ENCODE measurements at places on chromosomes 2 and 18.

- no peak for DNase-seq
Observed at GRCh38 chr2:237900891-237901831, 41.7 kb downstream of the RAMP1 start.

- no peak for DNase-seq
Observed at GRCh38 chr2:219159771-219160185, 837 bp downstream of the NHEJ1 start.

DNA sequence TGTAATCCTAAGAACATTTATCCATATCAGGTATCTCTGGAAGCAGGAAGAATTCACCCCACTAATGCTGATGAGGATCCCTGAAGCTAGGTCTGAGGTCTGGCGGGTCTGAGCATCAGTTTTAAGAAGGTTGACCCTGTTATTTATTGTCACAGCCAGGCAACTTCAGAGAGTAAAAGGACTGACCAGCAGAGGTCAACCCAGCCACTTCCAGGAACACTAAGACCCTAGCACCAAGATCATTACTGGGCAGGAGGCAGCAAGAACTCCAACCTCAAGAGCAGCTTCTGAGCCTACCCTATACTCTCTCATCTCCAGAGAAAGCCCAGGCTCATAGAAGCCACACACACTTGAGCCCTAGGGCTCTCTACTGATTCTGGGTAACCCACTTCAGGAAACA, 901.4 kb downstream of the DCDC2C start:
- no peak for DNase-seq

DNA sequence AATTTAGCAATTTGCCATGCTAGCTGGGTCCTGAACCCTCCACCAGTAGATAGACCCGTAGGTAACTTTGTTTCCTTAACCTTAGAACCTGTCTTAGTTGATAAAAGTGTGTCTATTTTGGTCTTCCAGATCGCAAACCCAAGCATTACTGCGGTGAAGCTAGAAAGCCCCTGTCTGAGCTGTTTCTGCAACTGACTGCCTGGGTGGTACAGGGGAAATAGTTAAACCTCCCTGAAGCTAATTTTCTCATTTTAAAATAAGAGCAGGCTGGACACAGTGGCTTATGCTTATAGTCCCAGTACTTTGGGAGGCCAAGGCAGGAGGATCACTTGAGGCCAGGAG, 101.7 kb upstream of the MSH2 start:
- DNase-seq = no peak

GRCh38 chr2:29983308-29983707, 61.9 kb upstream of the ALK start:
- no peak for DNase-seq

DNA sequence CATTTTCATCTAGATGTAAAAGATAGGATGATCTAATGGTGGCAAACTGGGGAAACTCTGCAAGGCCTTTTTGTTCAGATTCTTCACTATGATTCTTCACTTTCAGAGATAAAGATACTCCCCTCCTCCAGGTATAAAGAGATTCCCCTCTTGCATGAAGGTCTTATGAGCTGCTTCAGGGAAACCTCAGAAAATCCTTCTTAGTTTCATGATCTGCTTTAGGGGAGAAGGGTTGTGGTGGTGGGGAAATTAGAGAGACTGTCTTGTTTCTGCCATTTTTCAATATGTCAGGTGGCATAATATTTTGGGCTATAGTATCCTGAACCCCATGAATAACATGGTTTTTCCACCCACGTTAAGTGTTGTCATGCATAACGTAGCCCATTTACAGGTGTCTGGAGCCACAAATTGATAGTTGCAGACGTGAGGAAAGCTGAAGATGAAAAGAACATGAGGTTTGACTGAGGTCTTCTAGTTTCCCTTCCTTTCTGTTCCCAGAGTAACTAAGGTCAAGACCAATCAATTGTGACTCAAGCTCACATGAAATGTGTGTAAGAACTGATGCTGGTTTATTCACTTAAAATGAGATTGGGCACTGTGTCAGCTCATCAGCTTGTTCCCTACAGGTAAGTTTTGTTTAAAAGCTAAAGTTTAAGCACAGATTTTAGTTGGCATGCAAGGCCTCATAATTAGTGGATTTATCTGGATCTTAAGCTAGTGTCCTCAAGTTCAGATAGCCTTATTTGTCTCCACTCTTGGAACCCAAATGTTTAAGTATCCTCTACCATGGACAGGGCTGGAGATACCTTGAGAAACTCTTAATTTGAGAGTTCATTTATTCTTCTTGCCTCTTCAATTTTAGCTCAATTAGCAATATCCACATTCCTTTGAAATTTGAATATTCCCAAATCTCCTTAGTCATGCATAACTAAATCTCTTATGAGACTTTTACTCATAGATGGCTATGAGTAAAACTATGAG, 304.5 kb upstream of the FANCL start:
- no peak for DNase-seq

DNA sequence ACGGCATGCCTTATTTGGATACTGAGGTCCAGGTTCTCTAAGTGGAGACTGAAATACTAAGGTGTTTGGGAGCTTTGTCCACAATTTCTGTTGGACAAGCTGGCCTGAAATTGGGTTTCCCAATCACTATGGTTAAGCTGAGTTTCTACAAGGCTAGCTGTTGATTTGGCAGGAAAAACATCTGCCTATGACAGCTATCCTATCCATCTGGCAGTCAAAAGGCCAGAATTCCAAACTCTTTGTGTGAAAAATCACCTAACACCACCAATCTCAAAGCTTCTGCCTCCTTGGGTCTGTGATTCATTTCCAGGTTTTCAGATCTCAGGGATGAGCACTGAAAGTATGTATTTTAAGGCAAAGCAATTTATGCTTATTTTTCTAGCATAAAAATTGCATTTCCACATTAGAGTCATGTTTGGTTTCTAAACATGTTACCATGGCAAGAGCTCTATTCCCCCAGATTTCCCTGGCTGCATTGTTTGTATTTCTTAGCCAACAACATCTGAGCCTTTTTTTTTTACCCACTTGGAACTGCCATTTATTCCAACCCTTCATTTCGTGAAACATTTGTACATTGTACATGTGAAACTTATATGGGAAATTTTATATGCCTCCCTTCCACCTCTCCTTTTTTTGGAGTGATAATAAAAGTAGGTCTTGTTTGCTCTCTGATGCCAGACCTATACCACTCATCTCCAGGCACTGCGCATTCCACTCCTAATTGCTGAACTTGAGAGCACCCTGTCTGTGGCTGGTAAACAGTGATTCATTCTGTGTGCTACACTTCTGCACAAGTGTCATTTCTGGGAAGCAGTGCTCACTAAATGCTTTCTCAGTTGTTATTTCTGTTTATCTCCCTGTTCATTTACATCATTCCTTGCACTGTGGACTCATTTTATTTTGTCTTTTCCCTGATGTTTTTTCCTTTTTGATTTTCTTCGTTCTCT, 15.9 kb upstream of the CCDC85A start:
- no peak for DNase-seq

DNA sequence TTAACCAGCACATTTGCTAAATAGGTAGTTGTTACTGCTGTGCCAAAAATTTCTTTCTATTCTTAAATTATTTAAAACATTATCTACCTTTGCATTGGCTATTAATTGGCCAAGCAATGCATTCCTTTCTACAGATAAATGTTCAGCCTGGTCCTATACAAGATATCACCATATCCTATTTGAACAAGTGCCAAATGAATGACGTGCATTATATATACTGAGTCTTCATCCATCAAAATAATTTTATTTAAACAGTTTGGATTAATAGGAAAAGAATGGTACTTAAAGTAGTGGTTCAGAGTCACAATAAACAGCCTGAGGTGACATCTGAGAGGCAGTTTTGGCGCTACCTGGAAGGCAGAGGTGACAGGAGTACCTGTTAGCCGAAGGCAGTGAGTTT, 230.1 kb upstream of the EPAS1 start:
- no peak for DNase-seq

DNA sequence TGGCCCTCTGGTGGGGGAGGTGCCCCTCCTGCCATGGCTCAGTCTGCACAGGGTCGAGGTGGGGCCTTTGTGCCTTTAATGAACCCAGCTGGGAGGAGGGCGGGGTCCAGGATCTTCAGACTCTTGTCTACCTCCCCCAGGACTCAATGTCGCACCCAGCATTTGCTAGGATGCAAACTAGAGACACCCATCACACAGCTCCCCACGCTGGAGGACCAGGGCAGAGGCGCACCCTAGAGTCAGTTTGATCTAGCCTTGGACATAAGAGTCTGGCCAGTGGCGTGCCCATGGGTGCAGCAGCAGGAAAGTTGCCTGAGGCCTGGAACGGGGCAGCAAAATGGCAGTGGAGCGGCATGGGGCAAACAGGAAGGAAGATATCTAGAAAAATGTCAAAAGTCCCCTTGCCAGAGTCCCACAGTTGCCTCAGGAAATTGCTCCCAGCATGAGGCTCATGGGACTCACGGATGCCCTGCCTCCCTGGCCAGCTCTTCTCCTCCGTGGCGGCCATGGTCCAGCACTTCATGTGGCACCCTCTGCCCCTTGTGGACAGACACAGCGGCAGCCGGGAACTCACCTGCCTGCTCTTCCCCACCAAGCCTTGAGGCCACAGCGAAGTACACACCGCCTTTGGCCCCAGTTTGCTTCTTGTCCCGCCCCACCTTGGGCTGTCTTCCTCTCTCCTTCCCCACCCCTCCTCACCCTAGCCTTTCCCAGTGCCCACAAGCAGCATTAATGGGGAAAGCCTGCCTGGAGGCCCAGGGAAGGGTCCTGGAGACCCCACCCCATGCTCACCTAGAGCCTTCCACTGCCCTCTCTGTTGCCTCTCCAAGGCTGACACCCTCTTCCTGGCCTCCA, 17.7 kb downstream of the SH2D6 start:
- no peak for DNase-seq

- peak; percentile 38 for DNase-seq
Observed at GRCh38 chr2:59236723-59237122, 995.6 kb upstream of the FANCL start.

GRCh38 chr2:121884078-121884477, 128.6 kb downstream of the TSN start:
- DNase-seq = no peak

- no peak for DNase-seq
Observed at GRCh38 chr2:173969886-173970285, 4.7 kb upstream of the SP3 start.

All from foreskin fibroblast (primary cell).